Bronchial epithelial cell (primary cell): ENCODE measurements at places on chromosomes 16 and 17.

DNA sequence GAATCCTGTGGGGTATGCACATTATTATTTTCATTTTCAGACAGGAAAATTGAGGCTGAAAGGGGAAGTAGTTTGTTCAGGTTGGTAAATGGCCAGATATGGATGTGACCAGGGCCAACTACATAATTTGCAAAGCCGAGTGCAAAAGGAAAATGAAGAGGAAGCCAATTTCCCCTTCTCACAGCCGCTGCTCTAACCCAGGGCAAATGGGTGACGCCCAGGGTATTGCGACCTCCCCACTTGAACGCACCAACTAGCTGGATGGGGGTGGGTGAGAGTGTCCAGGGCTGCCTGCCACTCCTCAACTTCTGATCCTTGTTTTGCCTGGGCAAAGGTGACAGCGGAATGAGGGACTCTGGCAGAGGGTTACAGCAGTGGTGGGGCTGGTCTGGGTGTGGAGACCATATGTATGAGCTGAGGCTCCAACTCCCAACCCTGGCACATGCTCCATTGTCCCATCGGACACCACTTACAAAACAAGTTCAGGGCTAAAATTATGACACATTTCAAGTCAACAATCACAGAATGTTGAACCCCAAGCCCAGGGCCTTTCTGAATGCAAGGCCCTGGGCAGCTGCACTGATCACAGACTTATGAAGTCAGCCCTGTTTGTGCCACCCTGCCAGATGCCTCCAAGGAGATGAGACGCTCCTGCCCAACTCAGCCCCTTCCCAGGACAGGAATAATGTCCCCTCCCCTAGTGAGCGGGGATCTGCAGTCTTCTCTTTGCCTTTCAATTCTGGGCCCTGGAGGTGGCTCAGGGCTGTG lies 1.7 kb downstream of the ANKRD40CL start:
- DNase-seq = no peak

DNA sequence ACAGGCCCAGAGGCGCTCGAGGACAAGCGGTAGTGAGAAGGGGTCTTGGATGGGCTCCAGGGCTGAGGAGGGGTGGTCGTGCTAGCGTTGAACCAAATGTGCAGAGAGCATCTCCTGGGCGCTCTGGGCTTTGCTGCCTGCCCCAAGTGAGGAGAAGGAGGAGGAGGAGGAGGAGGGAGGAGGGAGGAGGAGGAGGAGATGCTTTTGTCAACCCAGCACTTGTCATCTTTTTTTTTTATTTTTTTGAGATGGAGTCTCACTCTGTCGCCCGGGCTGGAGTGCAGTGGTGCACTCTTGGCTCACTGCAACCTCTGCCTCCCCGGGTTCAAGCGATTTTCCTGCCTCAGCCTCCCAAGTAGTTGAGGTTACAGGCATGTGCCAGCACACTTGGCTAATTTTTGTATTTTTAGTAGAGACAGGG lies 59.8 kb downstream of the PGS1 start:
- no peak for DNase-seq

- DNase-seq = no peak
Measured at GRCh38 chr16:83338138-83338537, 469.6 kb upstream of the HSBP1 start.

DNA sequence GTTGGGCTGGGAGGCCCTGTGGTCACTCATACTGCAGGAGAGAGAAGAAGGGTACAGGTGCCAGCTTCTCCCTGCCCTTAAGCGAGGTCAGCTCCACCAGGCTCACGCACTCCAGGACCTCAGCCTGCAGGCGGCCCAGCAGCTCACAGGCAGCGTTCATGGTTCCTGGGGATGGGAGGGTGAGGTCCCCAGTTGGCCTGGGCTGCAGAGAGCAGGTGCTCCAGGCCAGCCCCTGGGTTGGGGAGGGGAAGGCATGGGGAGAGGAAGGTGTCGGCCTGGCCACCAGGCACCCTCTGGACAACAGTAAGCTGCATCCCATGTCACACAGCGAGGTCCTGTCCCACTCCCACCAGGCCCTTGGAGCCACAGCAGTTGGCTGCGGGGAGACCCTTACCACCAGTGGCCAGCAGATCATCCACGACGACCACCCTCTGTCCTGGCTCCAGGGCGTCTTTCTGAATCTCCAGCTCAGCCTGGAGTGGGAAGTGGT lies 2.0 kb downstream of the APRT start:
- DNase-seq = no peak

DNA sequence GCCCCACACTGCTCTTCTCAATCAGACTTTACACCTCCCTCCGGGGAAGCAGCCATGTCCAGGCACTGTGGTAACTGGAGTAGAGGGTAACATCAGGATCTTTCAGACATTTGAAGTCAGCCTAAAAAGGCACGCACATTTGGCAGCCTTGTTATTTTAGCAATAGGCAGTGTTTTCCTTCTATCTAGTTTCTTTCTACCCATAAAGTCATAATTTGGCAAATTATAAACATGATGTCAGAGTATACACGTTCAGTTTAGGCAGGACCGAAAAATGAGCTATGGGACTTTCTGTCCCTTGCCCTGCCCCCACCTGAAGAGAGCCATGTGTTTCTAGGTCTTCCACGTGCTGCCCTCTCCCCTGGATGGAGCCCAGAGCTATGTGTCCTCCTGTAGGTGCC lies 21.1 kb downstream of the NARF start:
- no peak for DNase-seq

DNA sequence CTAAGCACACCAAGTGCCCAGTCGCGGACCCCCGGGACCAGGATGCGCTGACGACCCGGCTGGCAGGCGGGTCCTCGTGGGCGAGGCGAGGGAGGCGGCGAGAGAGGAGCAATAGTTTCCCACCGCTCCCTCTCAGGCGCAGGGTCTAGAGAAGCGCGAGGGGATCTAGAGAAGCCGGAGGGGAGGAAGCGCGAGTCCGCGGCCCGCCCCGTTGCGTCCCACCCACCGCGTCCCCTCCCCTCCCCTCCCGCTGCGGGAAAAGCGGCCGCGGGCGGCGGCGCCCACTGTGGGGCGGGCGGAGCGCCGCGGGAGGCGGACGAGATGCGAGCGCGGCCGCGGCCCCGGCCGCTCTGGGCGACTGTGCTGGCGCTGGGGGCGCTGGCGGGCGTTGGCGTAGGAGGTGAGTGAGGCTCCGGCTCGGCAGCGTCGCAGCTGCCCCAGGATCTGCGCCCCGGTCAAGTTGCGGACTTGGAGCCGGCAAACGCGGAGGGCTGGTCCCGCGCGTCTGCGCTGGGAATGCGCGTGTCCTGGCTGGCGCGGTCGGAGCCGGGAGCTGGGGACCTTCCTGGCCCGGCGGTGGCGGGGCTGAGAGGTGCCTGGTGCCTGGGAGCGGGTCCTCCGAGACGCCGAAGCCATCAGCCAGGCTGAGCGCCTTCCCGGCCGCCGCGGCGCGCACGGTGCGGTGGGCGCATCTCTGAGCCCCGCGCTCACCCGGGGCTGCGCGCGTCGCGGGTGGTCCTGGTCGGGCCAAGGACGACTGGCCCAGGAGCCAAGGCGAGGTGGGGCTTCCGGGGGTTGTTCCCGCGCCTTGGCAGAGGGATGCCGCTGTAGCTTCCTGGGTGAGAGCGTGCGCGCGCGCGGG lies at the start of gene ITGB3:
ITGB3 (plus strand) TSS at position 287 of the 862 bp plus-strand sequence; CDS start at position 322, 35 bp downstream.
- peak; percentile 38 for DNase-seq

GRCh38 chr17:58576679-58577367 lies 62.4 kb upstream of the MTMR4 start:
- DNase-seq = peak; percentile 90

DNA sequence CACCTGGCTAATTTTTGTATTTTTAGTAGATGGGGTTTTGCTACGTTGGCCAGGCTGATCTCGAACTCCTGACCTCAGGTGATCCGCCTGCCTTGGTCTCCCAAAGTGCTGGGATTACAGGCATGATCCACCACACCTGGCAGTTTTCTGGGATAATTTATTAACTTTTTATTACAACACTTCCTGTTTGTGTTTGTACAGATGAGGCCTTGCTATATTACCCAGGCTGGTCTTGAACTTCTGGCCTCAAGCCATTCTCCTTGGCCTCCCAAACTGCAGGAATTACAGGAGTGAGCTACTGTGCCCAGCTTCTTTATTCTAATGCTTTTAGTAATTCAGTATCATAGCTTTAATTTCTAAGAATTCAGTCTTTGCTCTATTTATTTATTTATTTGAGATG lies 16.1 kb upstream of the SPN start:
- no peak for DNase-seq

GRCh38 chr17:42289611-42290181 lies 1.4 kb downstream of the STAT5A start:
- no peak for DNase-seq

- DNase-seq = no peak
Measured at GRCh38 chr16:86199182-86199581, 300.2 kb downstream of the IRF8 start.

DNA sequence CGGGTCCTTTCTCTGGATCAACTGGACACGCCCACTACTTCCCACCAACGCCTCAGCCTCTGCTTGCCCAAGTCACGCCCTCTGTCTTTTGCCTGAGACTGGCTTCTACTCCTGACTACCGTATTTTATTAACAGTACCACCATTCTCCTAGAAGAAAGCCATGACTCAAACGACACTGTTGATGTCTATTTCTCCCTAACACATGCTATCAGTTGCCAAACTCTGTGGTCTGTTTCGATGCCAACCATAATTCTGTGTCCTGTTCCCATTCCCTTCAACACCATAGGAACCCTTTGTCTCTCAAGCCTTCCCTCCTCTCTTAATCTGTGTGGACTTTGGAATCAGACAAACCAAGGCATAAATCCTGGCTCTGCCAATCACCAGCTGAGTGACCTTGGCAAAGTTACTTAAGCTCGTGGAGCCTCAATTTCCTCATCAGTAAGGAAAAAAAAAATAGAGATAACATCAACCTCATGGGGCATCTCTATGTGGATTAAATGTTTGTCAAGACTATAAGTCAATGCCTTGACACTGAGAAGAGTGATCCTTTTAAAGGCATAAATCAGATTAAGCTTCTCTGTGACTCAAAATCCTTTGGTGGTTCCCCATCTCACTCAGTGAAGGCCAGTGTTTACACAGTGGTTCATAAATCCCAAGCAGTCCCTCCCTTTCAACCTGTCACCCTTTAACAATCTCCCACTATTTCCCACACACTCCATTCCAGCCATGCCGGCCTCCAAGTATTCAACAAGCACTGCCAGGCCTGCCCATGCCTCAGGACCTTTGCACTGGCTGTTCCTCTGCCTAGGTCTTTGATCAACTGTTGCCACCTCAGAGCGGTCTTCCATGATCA lies 45.6 kb downstream of the ERN1 start:
- peak; percentile 81 for DNase-seq

- no peak for DNase-seq
Measured at GRCh38 chr16:66599726-66600125, 4.8 kb upstream of the CMTM3 start.

- no peak for DNase-seq
Measured at GRCh38 chr17:41967141-41967920, 736 bp downstream of the CNP start.

DNA sequence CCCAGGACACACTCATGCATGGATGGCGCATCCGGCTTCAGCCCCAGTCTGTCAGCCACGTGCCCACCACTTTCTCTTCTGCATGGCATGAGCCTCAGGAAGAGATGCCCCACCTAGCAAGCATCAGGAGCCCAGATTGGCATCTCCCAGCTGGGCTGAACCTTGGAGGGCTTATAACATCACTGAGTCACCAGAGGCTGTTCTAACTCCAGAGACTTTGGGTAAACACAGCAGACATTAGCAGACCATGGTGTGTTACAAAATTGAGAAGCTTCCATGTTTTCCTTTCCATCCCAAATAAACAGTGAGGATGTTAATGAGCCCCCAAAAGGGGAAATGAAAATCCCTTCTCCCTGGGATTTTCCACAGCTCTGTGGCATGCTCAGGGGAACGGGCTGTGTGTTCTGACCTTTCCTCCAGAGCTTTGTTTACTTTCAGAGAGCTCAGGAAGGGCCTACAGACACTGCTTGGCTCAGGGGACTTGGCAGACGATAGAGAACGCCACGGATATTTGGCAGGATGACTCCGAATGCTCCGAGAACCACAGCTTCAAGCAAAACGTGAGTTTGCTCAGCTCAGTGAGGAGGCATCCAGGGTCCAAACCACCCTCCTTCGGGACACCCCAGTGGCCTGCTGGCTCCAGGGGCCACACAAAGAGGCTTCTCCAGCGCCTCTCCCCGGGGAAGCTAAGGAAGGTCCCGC lies 16.5 kb downstream of the GLP2R start:
- DNase-seq = no peak

DNA sequence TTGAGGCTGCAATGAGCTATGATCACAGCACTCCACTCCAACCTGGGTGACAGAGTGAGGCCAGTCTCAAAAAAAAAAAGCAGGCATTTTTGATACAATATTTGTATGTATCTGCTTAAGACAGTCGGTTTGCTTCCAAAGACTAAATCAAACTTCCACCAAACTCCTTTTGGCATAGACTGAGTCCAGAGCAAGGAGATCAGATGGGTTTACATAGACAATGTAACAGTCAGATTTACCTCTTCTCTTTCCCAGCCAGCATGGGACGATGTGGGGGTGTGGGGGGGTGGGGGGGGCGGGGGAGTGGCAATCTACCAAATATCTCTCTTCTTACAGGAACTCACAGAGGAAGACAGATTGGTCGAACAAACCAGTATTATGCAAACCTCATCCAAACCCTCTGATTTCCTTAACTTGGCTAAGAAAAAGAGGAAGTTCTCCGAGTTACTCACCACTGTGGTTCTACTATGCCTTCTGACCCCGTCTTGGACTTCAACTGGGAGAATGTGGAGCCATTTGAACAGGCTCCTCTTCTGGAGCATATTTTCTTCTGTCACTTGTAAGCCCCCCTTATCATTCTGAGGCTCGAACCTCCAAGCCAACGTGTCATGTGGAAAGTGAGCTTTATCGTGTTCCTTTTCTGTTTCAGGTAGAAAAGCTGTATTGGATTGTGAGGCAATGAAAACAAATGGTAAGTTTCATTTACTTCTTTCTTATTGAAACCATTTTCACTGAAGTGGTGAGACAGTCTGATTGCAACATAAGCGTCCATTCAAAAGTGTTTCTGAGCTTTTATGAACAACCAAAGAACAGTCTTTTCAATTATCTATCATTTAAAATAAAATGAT lies at the start of gene MILR1:
MILR1 (plus strand) TSS at position 451 of the 848 bp plus-strand sequence; CDS start at position 505, 54 bp downstream.
- DNase-seq = peak; percentile 27

GRCh38 chr16:17205279-17206211 lies 265.2 kb downstream of the XYLT1 start:
- DNase-seq = no peak

DNA sequence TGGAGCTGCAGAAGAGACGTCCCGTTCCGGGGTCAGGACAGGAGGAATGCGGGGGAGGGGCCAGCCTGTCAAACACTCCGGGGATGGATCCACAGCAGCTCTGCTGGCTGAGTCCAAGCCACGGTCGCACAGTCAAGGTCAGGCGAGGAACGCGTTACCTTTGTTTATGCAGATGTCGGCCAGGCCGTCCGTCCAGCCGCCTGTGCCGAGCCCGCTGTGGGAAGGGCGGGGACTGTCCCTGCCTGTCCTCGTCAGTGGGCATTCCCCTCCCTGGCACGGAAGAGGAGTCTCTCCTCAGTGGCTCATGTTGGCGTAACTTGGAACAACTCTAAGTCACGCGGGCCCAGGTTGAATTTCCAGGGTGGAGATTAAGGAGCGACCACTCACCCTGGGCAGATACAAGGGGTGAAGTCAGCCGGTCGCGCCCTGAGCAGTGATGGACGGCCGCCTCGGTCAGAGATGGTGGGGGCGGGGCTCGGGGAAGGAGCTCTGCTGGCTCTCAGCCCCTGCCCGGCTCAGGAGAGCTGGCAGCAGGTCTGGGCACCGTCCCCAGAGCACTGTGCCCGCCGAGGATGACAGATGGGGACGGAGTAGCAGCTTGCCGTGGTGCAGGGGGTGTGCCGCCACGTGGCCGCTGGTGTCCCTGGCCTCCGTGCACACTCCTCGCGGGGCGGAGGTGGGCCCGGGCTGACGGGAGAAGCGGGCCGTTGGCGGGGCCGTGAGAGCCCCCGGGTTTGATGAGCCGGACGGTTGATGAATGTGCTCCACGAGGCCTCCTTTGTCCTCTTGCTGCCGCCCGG lies 7.3 kb downstream of the CACNA1H start:
- DNase-seq = peak; percentile 4
